GM23338 (cell line): ENCODE measurements at places on chromosomes 11 and 22. TPM values are rescaled to one million over a fixed set of nuclear protein-coding genes. Genes with fewer than 3 reads are reported as not detected.

KRTAP5-2 gene
- total RNA-seq, result not detected in 2 replicates

RFPL2 gene
- total RNA-seq, result 1.3 TPM in 1 of 2 replicates, not detected in the other

TMA7B gene
- not detected in 2 replicates for total RNA-seq

MS4A6E gene
- not detected in 2 replicates for total RNA-seq

GRCh38 chr11:59611570-59612565 is 3.7 kb downstream of the OSBP start:
- H3K27me3 ChIP-seq, result no peaks in the 10 kb centered on the region
- H3K4me1 ChIP-seq, result peaks cover 8% of the 10 kb centered on the region
- DNase-seq, result no peak
- H3K36me3 ChIP-seq, result peaks cover 30% of the 10 kb centered on the region
- no peak overlapping the region for H3K4me3 ChIP-seq

DNA sequence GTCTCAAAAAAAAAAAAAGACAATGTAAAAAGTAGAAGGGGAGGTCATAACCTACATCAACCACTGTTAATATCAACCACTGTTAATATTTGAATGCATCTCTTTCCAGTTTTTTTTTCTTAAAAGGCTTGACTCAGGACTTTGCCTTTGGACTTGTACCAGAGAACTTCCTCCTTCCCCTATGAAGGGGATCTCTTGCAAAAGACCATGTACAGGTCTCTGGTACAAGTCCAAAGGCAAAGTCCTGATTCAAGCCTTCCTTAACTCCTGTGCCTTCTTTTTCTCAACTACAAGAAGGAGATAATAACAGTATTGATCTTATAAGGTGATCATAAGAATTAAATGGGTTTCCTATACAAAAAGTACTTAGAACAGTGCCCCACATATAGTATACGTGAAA is 563.5 kb downstream of the BUD13 start:
- no peak overlapping the region for H3K4me3 ChIP-seq
- H3K4me1 ChIP-seq, result no peaks in the 10 kb centered on the region
- H3K27me3 ChIP-seq, result no peaks in the 10 kb centered on the region
- DNase-seq, result no peak

GRCh38 chr11:74633406-74634393 is 41.3 kb downstream of the POLD3 start:
- H3K4me3 ChIP-seq, result no peak overlapping the region
- no peaks in the 10 kb centered on the region for H3K4me1 ChIP-seq
- no peaks in the 10 kb centered on the region; the same call in none of the 2 replicates for H3K36me3 ChIP-seq
- H3K27me3 ChIP-seq, result no peaks in the 10 kb centered on the region
- DNase-seq, result no peak

- H3K4me3 ChIP-seq, result no peak overlapping the region
- no peak overlapping the region for H3K27ac ChIP-seq
- no peaks in the 10 kb centered on the region for H3K27me3 ChIP-seq
Measured at GRCh38 chr22:34588871-34589545, 476.9 kb upstream of the ISX start.

DNA sequence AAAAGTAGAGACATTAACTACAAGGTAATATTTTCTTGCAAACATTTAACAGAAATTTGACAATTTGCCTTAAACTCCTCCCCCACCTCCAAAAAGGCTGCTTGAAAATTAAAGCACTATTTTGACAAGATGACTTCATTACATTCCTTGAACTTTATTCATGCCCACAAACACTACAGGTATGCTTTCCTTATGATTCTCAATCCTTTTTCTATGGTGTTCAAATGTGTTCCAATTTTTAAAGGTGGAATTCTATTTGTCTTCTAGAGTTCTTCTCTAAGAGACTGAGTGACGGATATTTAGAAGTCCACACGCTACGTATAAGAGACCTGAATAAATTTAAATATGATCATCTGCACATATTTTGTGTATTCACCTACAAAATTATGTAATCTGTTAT is 69.4 kb downstream of the MRTFA start:
- DNase-seq, result no peak
- H3K27me3 ChIP-seq, result no peaks in the 10 kb centered on the region
- no peak overlapping the region for H3K27ac ChIP-seq
- no peak overlapping the region for H3K4me3 ChIP-seq
- 0 out of 2 replicates have a peak, but pooled peaks cover 5% of the 10 kb centered on the region for H3K36me3 ChIP-seq

GRCh38 chr22:22667966-22668880 is 23.8 kb downstream of the GGTLC2 start:
- H3K27ac ChIP-seq, result no peak overlapping the region

GRCh38 chr11:113644605-113645004 is 61.5 kb downstream of the TMPRSS5 start:
- no peak overlapping the region for H3K4me3 ChIP-seq
- H3K27ac ChIP-seq, result no peak overlapping the region
- H3K4me1 ChIP-seq, result no peaks in the 10 kb centered on the region
- H3K36me3 ChIP-seq, result no peaks in the 10 kb centered on the region
- DNase-seq, result no peak
- H3K27me3 ChIP-seq, result no peaks in the 10 kb centered on the region
